ENCODE measurements at places on chromosomes 3 and 15.

GRCh38 chr3:102017784-102018183 is 168.5 kb downstream of the NFKBIZ start:
- no peak for DNase-seq

GRCh38 chr15:38130740-38131498 is 121.7 kb upstream of the SPRED1 start:
- DNase-seq = peak; percentile 47

- no peak for DNase-seq
Measured at GRCh38 chr3:160291909-160292299, 66.7 kb downstream of the C3orf80 start.

GRCh38 chr3:48405343-48405881 is 24.5 kb downstream of the PLXNB1 start:
- no peak for DNase-seq

DNA sequence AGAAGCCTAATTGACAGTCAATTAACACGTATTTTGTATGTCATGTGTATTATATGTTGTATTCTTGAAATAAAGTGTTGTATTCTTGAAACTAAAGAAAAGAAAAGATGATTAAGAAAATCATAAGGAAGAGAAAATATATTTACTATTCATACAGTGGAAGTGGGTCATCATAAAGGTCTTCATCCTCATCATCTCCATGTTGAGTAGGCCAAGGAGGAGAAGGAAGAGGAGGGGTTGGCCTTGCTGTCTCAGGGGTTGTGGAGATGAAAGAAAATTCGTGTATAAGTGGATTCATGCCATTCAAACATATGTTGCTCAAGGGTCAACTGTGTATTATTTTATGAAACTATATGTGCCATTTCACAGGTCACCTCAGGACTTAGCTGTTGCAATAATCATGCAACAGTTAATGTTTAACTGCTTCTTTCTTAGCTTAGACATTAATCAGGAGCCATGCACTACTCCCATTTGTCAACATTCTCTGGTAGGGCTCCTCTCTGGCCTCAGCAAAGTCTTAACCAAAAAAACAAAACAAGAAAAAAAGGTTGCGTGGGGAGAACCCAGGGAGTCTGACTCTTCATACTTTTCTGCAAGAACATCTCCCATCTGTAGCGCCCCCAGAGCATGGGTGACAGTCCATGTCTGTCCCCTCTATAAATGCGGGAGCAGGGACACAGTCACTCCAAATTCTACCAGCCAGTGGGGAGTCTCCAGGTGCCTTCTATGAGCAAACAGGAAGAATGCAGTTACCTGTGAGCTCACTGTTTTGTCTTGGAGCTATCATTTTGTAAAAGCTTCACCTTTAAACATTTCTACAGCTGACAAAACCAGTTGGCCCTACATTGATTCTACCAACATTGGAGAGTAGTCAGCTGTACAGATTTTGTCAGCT is 19.9 kb upstream of the LRRC2 start:
- DNase-seq = no peak

DNA sequence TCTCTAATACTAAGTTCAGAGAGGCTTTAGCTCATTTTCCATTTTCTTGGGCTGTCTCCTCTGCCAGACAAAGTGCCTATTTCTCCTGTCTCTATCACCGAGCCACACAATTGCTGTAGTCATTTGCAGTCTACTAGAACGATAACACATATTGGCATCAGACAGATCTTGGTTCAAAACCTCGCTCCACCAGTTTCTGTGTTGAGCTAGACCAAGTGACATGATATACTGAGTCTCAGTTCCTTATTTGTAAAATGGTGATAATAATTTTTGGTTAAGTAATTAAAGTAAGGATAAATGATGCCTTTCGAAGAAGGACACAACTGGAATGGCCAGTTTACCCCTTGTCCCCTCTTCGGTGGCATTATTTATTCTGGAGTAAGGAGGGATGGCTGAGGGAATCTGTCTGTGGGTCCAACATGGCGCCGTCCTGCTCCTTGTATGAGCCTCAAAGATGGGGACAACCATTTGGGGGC is 398 bp upstream of the RAB7A start:
- no peak for DNase-seq

- DNase-seq = no peak
Measured at GRCh38 chr3:31230425-31231223, 302.1 kb upstream of the STT3B start.

GRCh38 chr15:91787198-91787597 is 66.3 kb upstream of the SLCO3A1 start:
- DNase-seq = no peak

DNA sequence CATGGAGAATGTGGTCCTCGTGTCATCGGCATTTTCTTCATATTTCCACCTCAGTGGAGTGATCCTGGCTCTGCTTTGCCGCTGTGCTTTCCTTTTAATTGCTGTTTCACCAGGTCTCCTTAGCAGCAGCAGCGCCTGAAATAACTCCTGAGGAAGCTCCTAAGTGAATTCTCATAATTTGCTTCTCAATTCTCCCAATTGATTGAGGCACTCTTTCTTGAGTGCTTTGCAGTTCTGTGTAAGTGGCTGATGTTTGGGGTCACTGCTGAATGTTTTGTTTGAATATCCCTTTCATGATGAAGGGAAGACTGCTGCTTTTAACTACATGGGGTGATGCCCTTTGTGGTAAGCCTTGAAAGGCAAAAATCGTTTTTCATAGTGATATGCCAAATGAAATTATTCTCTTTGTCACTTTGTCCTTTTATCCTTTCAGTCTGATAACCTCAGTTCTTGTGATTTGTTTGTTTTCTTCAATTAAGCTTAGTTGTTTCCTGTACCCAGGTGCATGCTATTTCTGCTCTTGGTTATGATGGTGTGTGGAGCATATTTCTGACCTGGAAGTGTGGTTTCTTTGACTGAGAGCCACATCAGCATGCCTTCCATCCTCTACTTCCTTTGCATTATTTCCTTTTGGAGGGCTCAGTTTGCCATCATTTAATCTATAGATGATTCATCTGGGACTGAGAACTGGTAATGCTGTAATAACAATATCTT is 36.7 kb downstream of the HMG20A start:
- no peak for DNase-seq

- DNase-seq = no peak
Measured at GRCh38 chr15:63086271-63086670, 35.4 kb upstream of the LACTB start.

GRCh38 chr15:92810418-92811138 is 89.5 kb upstream of the CHD2 start:
- peak; percentile 47 for DNase-seq

GRCh38 chr3:160860346-160860745 is 104.3 kb downstream of the PPM1L start:
- no peak for DNase-seq

GRCh38 chr15:68298882-68299381 is 21.4 kb downstream of the FEM1B start:
- DNase-seq = no peak

GRCh38 chr3:30122359-30122758 is 484.0 kb upstream of the TGFBR2 start:
- DNase-seq = no peak

- DNase-seq = no peak
Measured at GRCh38 chr3:197495499-197495898, 60.3 kb downstream of the BDH1 start.

GRCh38 chr3:183375337-183375736 is 53.1 kb downstream of the MCF2L2 start:
- no peak for DNase-seq

DNA sequence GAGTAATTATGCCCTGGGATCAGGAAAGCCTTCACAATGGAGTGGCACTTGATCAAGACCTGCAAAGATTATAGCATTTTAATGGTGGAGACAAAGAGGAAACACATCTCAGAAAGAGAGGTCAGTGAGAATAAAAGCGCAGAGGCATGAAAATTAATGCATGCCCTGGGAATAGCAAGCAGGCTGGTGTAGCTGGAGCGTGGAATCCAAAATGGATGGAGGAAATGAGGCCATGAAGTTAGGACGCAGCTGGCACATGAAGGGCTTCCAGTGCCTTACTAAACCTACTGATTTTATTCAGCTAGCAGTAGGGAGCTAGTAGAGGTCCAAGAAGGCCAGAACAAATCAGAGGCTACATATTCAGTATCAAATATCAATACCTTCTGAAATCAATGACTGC is 38.1 kb downstream of the TMEM212 start:
- DNase-seq = no peak

DNA sequence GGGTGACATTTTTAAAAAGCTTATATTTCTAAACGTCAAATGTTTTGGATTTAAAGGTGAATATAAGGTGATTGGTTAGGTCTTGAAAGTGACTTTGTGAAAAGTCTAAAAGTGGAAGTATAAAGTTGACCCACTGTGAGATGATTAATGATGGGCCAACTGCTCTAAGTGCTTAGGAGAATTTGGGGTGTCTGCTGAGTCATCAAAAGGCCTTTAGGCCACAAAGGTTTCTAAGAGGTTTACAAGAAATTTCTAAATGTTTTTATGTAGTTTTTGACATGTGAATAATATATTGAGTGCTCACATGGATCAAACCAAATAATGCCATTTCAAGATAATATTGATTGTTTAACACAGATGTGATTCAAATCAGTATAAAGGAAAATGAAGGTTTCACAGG is 39.2 kb upstream of the SLC2A2 start:
- no peak for DNase-seq

- DNase-seq = no peak
Measured at GRCh38 chr3:137767538-137768360, 3.6 kb downstream of the SOX14 start.

- DNase-seq = no peak
Measured at GRCh38 chr3:41104147-41104546, 95.2 kb upstream of the CTNNB1 start.

DNA sequence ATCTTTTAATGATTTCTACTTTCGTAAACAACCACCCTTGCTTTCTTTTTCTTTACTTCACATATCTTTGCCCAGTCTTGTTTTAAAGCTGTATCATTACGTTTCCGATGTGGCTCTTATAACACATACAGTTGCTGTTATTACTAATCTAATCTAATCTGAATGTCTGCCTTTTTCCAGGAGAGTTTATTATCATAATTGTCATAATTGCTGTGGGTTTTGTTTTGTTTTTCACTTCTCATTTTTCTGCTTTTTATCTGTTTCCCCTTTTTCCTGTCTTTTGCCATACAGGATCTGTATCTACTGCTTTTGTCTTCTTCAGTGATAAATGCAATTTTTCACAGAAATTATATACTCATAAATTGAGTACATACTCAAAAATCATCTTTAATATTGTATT is 24.9 kb downstream of the HACL1 start:
- no peak for DNase-seq

DNA sequence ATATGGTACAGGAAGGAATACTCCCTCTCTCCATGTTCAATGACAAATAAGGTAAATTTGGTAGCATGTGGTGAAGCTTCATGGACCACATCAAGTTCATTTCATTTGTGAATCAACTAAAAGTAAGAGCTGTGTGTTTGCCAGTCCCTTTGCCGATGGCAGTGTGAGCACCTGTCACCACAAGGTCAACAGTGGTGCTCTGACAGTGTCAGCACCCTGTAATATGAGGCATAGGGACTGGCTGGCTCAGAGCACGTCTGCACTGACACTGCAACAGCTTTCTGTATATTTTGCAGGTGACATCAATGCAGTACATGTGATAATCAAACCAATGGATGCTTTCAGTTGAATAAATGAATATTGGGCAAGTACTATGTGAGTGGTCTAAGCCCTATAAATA is 852.4 kb downstream of the TUSC7 start:
- DNase-seq = no peak

DNA sequence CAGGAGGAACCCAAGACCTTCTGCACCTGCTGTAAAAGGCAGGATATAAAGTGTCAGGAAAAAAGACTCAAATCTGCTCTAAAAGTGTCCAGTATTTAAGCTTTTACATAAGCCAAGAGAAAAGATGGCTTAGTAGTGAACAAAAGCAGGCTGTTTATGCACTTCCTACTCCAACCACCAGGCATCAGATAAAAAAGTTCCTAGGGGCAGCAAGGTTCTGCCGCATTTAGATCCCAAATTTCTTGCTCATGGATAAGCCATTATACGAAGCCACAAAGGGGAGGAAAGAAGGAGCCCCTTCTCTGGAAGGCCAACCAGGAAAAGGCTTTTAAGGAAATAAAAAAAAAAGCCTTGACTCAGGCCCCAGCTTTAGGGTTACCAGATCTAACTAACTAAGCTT is 10.6 kb upstream of the SLC9C1 start:
- DNase-seq = no peak

GRCh38 chr15:57060799-57061198 is 142.4 kb downstream of the TCF12 start:
- no peak for DNase-seq

- DNase-seq = no peak
Measured at GRCh38 chr15:69093127-69093526, 67.3 kb upstream of the GLCE start.

DNA sequence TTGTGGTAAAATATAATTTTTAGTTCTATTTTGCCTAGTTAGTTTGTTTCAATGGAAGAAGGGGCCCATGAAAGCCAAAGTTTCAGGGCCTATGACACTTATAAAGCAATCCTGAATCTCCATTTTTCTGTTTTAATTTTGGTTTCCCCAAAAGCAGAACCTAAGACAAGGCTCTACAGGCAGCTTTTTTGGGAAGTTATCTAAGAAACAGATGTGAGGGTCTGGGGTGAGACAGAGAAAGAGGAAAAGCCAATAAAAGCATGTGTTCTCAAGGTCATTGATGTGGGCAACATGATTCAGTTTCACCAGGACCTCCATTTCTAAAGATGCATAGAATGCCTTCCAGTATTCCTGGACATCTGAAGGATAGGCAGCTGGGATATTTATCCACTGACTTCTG is 598.5 kb downstream of the PDCD6IP start:
- DNase-seq = no peak

GRCh38 chr15:99504823-99505551 is 60.8 kb upstream of the MEF2A start:
- DNase-seq = peak; percentile 70

DNA sequence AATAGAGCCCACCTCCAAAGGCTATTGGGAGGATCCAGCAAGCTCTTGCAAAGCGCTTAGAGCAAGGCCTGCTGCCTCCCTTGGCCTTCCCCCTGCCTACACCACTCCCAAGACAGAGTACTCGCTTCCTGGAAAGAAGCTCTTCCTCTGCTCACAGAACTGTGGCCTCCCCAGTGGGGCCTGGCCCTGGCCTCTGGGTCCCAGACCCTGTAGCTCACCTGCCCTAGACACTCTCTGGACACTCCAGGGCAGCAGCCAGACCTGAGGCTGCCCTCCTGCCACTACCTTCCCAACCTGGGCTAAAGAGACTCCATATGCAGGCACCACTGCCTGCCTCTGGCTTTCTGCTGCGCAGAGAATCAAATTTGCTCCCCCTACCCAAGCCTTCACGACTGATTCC is 49.9 kb downstream of the GRIP2 start:
- DNase-seq = no peak

DNA sequence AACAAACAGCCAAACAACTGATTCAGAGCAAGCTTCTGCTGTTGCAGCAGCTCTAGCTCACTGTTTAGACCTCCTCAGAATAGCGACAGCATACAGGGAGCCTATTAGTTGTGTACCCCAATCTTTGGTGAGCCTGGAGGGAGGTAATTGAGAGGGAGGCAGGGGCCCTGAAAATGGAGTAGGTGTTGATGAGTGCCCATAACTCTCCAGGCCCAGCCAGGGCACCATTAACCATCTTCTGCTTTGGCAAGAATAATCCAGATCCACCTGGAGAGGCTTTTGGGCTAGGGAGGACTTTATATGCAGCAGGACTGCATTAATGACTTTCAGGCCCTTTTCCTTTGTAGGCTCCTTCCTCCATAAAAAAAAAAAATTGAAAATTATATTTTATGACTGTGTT is 20.9 kb downstream of the PLCL2 start:
- DNase-seq = no peak

GRCh38 chr3:102024270-102024904 is 175.1 kb downstream of the NFKBIZ start:
- no peak for DNase-seq
